NCI-H748 treated with DMSO at 0.1 percent for 48 hours (cell line): ENCODE measurements at places on chromosomes 13 and 19.
A peak's percentile ranks its signal among the peaks of the same experiment; 100 is the strongest.

GRCh38 chr13:26420282-26420960 is 137.1 kb upstream of the WASF3 start:
- no peak for DNase-seq

- no peak for DNase-seq
These were observed 11.2 kb downstream of the ARHGAP33 start for GRCh38 chr19:35786299-35787160.

DNA sequence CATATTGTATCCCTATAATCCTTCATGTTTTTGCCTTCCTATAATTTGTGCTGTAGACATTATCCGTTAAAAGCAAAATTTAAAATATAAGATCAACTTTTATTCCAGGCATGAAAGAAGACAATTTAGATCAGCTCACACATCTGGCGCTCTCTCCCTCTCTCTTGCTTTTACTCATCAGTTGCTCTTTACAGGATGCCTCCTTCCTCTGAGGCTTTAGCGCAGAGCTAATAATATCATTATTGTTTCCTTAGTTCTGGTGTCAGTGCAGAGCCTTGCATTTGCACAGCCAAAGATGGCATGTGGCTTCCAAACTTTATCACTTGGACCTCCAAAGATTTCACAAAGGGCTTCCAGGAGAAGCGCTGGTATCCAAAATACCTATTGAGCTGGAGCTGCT is 295.1 kb downstream of the FGF9 start:
- DNase-seq = no peak

- peak; percentile 27 for DNase-seq
These were observed 607 bp downstream of the PLEKHJ1 start for GRCh38 chr19:2235381-2236063.

- DNase-seq = no peak
These were observed 40.5 kb upstream of the XPO4 start for GRCh38 chr13:20942938-20943559.

- no peak for DNase-seq
These were observed 17.1 kb upstream of the GAS6 start for GRCh38 chr13:113880651-113881611.

- DNase-seq = no peak
These were observed 54.5 kb downstream of the STK24 start for GRCh38 chr13:98522371-98522770.

DNA sequence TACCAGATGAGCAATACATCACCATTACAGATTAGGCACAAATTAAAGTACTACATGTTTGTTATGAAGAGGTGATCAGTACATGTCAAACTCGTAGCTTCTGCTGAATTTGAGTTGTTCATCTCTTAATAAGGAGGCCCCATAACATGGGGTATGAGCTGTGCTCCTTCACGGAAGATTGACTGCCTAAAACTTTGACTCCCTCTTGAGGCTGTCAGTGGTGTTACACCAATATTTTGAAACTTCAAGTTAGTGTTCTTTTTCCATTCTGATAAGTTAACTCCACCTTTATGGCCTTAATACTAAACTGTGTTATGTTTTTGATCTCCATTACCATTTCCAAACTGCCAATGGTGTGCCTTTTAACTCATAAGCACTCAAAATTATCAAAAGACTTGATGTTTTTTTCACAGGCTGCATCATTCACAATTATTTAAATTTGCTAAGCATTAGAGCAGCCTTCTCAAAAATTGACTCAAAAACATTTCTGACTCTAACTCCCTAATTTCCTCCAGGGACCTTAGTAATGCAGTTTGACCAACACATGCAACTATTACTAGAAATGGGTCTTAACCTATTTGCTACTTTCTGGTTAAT is 1591.5 kb downstream of the PCDH9 start:
- DNase-seq = peak; percentile 54

DNA sequence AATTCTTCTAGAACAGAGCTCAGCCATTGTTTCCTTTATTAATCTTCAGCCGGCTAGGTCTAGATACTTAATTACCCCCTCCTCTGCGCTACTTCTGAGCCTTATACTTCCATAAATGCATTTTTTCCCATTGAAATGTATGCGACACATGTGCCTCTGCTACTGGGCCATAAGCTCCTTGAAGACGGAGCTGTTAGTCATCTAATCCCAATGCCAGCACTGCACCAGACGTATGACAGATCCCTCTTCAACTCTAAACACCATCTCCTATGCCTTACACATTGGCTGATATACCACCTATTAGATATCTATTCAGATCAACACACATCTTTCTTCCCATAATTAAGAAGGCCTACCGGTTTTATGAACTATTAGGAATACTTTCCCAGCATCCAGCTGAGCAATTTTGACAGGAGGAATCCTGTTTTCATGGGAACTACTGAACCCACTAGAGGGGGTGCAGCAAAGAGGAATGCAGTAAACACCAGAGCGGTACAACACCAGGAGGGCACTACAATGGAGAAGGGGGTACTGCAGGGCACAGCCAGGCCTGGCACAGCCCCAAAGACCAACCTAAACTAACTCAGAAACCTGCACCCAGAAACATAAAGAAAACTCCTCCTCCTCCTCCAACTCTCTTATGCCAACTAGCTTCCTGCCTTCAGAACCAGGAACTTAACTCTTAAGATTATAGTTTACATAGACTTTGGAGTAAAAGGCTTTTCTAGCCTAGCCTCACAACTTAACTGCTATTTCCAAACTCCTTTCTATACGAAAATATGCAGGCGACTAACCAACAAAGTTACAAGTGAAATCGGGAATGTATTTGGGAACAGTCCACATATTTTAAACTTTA is 18.7 kb downstream of the STK24 start:
- no peak for DNase-seq

GRCh38 chr13:43303033-43303729 is 279.8 kb downstream of the DNAJC15 start:
- peak; percentile 19 for DNase-seq

DNA sequence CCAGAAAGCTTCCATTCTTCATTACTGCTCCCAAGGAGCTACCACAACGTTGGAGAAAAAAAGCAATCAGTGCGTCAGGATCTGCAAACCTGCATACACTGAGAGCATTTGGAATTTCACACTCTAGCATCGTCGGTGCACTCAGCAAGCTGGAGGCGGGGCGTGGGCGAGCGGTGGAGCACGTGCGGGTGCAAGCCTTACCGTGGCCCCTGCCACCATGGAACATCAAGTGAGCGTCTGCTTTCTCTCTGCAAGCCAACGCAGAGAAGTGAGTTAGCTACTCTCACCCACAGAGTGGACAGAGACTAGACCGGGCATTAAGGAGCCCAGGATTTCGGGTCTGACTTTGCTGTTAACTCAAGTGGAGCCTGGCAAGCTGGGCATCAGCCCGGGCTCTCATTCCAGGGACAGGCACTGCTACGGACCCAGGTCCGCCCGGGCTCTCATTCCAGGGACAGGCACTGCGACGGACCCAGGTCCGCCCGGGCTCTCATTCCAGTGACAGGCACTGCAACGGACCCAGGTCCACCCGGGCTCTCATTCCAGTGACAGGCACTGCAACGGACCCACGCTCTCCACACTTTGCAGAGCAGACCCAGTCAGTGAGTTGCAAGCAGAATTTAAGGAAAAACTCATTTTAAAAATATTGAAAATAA is 124.1 kb upstream of the SPACA7 start:
- DNase-seq = no peak

DNA sequence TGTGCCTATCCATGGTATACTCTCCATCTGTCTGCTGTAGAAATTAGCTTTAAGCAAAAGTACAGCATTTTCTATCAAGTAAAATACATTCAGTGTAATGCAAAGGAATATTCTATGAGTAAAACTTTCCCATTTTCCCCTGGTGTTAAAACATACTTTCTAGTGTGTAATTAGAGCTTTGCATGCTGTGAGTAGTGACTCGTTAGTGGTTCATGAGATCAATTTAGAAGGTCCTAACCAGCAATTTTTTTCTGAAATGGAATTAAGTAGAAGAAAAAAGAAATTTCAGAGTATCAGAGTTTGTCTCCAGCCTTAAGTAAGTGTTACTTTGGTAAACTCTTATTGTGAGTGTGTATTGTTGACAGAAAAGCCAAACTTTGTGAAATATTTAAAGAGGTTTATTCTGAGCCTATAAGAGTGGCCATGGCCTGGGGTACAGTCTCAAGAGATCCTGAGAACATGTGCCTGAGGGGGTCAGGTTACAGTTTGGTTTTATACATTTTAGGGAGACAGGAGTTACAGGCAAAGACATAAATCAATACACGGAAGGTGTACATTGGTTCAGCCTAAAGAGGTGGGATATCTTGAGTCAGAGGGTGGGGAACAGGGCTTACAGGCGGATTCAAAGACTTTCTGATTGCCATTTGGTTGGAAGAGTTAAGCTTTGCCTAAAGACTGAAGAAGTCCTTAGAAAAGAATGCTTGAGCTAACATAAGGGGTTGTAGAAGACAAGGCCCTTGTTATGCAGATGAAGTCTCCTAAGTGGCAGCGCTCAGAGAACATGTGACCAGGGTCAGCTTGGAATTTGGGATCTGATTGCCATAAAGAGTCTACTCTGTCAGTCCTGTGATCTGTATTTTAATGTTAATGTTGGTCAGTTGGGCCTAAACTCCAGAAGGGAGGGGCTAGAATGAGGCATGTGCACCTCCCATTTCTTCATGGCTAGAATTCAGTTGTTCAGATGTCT is 25.5 kb downstream of the FAM187B start:
- no peak for DNase-seq

DNA sequence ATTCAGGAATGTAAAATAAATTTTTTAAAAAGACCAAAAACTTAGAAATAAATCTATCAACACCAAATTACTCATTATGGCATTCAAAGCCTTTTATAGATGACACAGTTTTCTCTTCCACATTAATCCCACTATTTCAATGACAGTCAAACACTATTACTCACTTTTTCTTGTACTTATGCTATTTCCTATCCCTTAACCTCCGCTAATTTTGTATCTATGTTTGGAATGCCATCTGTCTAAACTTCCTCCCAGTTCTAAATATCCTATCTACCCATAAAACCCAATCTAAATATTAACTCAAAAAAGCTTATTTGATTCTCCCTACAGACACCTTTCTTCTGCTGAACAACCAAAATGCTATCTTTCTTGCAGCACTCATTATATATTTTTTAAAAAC is 203.5 kb downstream of the ENOX1 start:
- no peak for DNase-seq

- DNase-seq = no peak
These were observed 216.3 kb downstream of the RGCC start for GRCh38 chr13:41673640-41674039.

DNA sequence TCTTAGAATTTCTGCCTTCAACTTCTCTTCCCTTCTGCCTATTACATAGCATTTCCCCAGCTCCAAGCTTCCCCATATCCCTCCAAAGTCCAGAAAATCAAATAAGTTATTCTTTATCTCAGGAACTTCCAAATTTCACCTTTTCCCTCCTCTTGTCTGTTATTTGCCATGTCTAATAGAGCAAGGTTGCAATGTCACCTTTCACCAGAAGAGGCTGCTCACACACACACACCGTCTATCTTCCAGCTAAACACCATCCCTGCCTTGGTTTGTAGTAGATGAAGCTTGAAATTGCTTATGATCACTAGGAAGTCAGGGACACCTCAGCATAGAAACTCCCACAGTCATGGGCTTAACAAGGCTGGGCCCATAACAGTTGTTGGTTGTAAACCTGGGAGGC is 48.4 kb downstream of the ZNRF4 start:
- no peak for DNase-seq

GRCh38 chr19:57441979-57442752 is 7.0 kb downstream of the ZNF749 start:
- DNase-seq = no peak

DNA sequence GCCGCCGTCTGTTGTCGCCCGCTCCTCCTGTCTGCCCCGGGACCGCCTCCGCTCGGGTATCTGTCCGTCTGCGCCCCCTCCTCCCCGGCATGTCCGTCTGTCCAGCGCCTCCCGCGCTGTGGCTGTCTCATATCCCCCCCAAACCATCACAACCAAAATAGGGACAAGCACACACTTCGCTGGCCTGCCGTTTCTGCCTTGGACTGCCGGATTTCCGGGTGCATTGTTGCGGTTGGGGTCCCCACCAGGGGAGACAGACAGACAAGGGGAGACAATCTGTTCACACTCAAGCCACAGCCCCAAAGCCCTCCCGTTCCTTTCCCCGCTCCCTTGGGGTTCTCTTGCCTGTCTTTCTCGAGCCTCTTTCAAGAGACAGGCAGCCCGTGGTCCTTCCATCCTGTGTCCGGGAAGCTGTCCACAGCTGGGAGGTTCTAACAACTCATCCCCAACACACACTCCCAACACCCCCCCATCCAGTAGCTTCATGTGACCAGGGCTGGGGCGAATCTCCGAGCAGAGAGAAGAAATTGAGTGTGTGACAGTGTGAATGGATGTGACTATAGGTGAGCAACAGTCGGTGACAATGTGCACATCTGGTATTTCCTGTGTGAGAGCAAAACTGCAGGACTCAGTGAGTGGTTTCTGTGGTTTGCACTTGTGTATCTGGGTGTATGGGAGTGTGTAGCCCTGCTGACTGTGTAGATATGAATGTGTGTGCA is 16.5 kb upstream of the FOSB start:
- DNase-seq = no peak

DNA sequence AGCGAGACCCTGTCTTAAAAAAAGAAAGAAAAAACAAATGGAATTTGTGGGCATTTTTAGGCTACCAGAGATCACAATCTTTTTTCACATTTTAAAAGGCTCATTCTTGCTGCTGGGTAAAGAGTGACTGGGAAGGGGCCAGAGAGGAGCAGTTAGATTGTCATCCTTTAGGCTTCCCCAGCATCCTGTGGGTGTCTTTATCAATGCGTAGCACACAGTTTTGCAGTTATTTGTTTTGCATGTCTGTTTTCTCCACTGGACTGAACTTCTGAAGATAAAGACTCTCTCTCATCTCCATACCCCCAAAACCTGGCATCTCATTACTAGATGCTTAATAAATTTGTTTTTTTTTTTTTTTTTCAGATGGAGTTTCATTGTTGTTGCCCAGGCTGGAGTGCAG is 2.1 kb upstream of the UTP14C start:
- no peak for DNase-seq

- DNase-seq = no peak
These were observed 1399.2 kb upstream of the ATXN8OS start for GRCh38 chr13:68708336-68708908.

DNA sequence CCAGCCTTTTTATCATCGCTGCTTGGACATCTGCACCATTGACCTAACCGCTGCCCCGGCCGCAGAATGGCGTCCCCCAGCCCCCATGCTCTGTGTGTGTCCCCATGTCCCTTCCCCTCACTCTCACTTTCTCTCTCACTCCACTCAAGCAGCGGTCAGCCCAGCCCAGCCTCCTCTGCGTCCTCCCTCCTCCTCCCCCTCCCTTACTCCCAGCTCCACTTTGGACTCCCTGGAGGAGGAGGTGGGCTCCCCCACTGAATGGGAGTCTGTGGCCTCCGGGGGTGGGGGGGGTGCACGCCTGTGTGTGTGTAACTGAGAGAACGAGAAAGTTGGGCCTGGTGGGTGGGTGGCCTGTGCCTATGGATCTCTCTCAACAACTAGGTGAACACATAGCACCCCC is 2.2 kb downstream of the MAP2K7 start:
- no peak for DNase-seq

- DNase-seq = no peak
These were observed 392.5 kb downstream of the KLF12 start for GRCh38 chr13:73741742-73742141.
